Activated naive CD4-positive, alpha-beta T cell (primary cell): ENCODE measurements at places on chromosomes 7 and 10.

DNA sequence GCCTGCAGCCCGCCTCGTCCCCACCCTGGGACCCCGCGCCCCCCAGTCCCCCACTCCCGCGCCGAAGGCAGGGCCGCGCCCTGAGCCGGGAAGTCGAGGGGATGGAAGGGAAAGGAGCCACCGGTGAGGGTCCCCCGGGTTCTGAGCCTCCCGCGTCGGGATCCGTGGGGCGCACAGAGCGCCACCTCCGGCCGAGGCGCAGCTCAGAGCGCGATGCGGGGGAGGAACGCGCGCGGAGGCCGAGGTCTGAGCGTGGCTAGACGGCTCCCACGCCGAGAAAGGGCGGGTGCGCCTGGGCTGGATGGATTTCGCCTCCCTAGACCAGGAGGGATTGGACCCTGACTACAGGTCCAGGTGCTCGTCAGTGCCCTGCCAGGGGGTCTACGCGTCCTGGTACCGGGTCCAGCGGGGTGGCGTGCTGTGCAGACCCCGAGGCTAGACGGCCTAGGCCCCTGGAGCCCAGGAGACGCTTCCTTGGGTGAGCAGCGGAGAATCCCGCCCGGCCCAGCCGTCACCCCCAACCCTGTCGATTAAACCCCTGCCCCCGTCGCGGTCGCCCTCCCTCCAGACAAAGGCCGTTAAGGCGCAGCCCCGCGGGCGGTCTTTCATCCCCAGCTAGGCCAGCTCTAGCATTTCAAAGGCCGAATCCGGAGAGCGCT lies 986 bp upstream of the PDGFA start:
- no peak for DNase-seq

DNA sequence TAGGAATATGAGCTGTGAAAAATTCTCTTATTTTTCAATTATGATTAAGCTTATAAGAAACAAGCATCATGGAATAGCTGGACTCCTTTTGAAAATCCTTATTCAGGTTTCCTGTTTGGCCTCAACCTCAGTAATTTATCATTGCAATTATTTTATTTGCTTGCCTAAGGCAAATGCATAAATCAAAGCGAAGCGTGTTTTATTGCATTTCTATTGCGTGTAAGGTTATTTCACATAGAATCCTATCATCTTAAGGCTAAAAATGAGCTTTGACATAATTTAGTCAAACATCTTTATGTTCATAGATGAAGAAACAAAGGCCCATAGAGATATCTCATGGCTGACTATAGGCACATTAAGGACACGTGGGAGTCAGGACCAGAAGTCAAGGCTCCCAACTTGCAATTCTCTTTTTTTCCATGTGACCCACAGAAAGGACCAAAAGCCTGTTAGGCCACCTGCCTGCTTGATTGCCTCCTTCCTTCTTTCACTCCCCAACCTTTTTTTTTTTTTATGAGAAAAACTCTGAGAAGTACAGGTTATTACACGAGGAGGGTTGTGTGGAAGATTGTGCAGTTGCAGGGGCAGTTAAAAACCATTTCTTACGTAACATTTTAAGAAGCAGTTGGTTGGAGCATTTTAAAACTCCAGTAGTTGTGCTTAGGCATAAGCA lies 261.0 kb downstream of the HDAC9 start:
- no peak for DNase-seq

DNA sequence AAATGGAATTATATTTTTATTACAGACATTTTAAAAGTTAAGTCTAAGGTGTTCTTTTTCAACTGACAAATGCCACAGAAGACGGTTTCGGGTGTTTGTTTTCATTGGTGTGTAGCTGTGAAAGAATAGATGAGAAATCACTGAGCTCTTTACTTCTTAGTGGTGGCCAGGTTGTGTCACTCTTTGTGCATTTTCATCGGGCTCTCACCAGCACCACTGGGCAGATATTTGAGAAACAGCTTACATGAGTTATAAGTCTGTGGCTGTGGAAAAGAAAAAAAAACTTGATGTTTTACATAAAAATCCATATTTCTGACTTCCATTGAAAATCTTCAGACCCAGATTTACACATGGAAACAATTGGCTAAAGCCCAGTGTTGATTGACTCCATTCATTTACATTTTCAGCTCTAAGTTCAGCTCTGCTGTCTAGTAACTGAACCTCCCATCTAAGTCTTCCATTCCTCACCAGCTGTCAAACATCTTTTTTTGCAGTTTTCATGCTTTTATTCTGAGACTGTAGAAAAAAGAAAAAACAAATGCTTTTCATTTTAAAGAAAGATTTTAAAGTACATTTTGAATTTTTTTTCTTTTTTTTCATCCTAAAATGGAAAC lies 22.3 kb downstream of the CABCOCO1 start:
- DNase-seq, result no peak

DNA sequence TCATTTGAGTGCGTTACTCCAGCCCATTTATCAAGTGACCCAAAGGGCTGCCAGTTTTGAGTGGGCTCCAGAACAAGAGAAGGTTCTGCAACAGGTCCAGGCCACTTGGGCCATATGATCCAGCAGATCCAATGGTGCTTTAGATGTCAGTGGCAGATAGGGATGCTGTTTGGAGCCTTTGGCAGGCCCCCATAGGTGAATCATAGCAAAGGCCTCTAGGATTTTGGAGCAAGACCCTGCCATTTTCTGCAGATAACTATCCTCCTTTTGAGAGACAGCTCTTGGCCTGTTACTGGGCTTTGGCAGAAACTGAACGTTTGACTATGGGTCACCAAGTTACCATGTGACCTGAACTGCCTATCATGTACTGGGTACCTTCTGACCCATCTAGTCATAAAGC lies 358.8 kb upstream of the SEMA3C start:
- DNase-seq, result no peak

GRCh38 chr7:103989785-103990767 lies 618 bp upstream of the RELN start:
- DNase-seq, result no peak

GRCh38 chr7:130944997-130945396 lies 211.0 kb upstream of the KLF14 start:
- DNase-seq, result no peak

GRCh38 chr10:15027741-15028140 lies 16.0 kb upstream of the OLAH start:
- DNase-seq, result no peak

DNA sequence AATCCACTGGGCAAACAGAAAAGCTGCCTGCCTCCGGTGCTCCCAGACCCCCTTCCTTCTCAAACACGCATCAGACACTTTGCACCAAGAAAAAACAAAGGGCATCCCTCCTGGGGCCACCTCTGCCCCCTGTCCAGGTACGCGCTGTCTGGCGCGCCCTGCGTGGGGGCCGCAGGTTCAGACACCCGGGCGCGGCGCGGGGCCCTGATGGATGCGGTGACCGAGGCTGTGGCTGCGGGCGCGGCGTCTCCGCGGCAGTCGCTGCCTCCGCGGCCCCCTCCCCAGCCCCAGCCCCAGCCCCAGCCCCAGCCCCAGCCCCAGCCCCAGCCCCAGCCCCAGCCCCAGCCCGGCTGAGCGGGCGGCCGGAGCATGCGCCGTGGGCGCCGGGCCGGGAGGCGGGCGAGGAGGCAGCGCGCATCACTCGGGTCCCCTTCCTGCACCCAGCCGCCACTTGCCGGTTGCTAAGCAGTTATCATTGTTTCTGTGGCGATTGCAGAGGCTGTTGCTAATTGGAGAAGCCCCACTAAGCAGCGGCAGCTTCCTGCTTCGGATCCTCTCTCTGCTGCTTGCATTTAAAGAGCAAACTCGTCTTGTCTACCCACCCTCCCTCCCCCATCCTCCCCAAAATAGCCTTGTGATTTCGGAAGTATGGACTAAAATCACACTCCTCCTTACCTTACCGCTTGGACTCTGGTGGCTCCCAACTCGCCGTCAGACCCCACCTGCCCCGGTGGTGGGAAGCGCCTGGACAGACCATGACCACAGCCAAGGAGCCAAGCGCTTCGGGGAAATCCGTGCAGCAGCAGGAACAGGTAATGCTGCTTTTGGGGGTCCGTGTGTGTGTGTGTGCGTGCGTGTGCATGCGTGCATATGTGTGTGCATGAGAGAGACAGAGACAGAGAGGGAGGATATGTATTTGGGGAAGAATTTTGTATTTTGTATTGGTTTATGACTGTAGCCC lies 252.8 kb downstream of the DPP6 start:
- no peak for DNase-seq

- DNase-seq, result no peak
Observed at GRCh38 chr10:31031205-31031557, 484 bp downstream of the ZNF438 start.

- DNase-seq, result no peak
Observed at GRCh38 chr10:97843281-97843671, 6.4 kb upstream of the GOLGA7B start.

DNA sequence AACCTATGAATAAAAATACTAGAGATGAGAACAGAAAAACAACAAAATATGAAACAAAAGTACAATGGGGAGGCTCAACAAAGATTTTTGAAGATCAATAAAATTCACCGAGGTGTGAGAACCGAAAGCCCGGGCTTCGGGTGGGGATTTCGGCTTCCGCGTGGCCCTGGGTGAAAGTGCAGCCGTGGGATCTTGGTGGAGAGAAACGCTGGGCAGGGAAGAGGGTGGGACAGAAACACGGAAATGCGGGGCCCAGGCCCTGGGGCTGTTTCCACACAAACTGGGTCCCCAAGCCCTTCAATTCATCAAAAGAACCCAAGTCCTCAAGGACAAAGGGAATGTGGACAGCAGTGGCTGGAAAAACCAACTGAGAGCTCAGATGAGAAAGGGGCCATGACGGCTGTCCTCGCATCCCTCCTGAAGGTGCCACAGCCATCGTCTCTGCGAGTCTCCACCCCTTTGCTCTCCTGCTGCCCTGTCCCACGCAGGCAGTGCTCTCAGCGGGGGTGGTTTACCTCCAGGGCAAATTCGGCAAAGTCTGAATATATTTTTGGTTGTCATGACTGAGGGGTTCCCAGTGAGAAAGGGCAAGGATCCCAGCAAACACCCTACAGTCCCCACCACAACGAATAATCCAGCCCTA lies 19.7 kb downstream of the FOXL3 start:
- DNase-seq, result no peak

DNA sequence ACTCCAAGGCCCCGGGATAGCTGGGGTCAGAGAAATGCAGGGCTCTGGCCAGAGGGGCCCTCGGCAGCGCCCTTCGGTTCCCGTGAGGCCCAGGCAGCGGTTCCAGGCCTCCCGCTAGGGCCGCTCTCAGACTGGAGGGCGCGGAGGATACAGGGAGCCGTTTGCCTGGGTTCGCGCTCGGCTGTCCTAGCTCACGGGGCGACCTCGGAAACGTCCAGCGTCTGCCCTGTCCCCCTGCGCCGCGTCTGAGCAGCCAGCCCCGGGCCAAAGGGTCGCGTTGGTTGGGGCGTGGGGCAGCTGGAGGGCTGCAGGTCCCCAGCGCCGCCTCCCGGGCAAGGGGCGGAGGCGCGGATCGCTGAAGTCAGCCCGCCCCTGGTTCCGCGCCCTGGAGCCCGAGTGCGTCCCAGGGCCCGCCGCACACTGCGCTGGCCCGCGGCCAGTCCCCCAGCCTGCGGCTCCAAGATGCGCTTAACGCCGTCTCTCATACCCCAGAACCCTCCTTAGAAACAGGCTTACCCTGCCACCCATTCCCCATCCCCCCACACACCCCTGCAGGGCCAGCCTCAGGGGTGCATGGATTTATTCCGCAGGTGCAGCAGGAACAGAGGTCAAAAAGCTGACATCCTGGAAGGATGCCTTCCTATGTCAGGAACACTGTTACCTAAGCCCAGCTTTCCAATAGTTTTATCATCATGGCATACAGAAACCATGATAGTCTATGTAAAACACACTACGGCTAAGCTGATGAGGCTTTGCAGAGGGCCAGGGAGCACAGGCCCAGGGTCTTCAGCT lies 22.1 kb upstream of the OPN4 start:
- no peak for DNase-seq

- no peak for DNase-seq
Observed at GRCh38 chr7:22066522-22066921, 120.8 kb upstream of the CDCA7L start.

- DNase-seq, result no peak
Observed at GRCh38 chr10:72625276-72625607, 637 bp downstream of the MICU1 start.

GRCh38 chr7:154905615-154906014 lies 97.3 kb downstream of the PAXIP1 start:
- no peak for DNase-seq
